RPMI7951 (cell line): ENCODE measurements at places on chromosomes 2 and 18.

- peak; percentile 80 for DNase-seq
These were observed 7.1 kb upstream of the PPP1R1C start for GRCh38 chr2:181978351-181979150.

DNA sequence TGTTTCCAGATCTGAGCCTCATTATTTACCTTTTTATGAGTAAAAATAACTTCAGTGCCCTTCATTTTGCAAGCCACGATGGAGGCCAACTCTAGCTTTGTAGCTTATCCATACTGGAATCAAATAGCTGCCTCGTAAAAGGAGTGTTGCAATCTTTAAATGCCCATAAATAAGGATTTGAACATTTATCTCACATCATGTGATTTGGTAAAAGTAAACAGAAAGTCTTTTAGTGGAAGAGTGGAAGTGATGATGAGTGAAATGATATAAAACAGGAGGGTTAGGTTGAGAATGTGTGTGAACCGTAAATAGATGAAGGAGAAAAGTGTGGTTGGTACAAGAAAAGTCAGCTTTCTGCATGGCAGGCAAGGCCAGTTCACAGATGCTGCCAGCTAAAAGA lies 348.9 kb downstream of the OSR1 start:
- no peak for DNase-seq

- DNase-seq, result peak; percentile 29
These were observed 87.2 kb upstream of the HPCAL1 start for GRCh38 chr2:10215393-10215935.

DNA sequence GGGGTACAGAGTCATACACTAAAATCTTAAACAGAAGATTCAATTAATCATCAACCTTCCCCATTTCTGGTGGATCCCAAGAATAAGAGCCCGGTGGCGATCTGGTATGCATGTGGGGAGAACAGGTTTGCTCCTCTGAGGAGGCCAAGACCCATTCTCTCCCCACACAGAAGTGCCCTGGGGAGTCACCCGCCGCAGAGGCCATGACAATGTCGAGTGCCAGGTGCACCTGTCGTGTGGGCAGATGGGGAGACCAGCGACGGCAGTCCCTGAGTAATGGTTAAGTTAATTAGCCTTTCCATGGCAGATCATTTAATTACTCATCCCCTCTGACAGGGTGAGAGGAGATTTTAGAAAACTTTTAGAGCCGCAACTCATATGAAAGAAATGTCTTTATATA lies 345.0 kb downstream of the NCKAP5 start:
- no peak for DNase-seq

DNA sequence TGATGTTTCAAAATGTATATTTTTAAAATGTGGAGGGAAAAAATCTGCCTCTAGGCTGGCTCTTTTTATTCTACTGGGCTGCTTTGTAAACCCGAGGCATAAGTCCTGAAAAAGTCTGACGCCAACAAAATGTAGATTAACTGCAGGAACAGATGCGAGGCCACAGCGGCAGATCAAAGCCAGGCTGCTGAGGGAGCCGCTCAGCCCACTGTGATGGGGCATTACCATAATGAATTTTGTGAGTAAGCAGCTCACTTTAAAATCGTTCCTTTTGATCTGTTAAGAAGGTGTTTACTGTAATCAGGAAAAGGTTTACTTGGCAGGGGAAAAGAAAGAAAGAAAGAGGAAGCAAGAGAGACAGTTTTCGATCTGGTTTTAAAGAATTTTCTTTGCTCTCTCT lies 269.0 kb downstream of the ICOS start:
- DNase-seq, result no peak

DNA sequence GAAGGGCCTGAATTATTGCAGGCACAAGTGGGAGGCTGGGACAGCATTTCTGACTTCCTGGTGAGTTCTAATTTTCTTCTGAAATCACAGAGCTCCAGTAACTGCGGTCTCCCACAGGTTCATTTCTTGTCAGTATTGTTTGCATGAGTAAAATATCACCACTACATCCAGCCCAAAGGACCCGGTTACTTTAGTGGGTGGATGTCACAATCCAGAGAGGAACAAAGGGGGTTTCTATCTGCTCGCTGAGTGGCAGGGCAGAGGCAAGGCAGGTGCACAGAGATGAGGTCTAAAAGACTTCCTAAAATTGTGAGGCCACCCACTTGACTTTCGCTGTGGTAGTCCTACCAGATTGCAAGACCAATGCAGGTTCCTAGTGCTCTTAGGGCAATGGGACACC lies 800.4 kb upstream of the ID2 start:
- DNase-seq, result no peak

DNA sequence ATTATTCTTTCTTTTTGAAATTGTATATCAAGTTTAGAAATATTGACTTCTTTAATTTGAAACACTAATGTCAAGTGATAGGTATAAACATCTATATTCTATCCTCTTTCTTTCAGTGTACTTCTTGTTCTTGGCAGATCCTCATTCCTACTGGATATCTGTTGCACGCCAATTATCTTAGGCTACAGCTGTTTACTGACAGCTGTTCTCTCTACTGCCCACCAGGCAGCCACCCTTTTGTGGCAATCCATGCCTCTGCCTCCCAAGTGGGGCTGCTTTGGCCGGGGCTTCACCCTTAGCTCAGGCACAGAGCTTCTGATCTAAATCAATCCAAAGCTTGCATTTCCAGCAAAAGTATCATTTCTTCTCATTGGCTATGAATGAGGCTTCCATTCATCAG lies 50.6 kb upstream of the ITSN2 start:
- DNase-seq, result no peak

DNA sequence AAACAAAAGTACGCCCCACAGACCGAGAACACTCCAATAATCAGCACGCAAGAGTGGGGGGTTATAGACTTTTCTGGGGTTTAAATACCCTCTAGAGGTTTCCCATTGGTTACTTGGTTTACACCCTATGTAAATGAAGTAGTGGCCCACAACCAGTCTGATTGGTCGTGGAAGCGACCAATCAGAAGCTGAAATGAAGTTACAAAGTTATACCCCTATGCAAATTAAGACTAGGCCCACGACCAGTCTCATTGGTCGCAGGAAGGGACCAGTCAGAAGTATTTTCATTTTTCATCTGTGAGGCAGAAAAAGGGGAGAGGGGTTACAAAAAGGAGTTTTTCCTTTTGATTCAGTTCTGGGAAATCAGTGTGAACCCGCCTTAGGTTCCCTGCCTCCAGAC lies 55.3 kb upstream of the YWHAQ start:
- DNase-seq, result no peak

DNA sequence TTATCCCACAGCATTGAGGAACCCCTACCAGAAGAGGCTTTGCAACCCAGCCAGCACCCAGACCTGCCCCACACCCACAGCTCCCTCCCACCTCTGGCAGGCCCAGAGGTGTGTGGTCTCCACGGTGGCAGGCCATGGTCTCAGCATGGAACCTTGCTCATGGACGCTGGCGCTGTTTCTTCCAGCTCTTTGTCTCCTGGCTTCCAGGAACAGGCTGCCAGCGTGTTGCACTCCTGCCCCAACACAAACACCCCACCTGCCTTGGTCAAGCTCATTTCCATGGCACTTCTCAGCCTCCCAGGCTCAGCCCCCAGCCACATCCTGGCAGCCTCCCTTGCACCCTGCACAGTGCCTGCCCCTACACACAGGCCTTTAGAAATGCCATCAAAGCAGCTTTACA lies 31.7 kb downstream of the EN1 start:
- no peak for DNase-seq

DNA sequence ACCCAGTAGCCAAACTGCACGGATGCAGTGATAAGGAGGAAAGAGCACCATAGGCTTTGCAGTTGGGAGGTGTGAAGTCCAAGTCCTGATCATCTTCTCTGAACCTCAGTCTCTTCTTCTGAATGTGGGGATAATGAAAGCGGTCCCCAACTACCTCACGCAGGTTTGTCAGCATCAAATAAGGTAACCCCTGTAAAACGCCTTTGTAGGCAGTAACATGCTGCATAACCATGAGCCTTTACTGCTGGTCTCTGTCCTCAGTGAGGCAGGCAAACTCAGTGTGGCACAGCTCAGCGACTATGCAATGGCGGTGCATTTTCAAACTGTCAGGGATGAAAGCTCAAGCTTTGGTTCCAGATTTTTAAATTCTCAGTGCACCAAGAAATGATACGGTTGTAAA lies 46.1 kb downstream of the DNMT3A start:
- DNase-seq, result no peak

DNA sequence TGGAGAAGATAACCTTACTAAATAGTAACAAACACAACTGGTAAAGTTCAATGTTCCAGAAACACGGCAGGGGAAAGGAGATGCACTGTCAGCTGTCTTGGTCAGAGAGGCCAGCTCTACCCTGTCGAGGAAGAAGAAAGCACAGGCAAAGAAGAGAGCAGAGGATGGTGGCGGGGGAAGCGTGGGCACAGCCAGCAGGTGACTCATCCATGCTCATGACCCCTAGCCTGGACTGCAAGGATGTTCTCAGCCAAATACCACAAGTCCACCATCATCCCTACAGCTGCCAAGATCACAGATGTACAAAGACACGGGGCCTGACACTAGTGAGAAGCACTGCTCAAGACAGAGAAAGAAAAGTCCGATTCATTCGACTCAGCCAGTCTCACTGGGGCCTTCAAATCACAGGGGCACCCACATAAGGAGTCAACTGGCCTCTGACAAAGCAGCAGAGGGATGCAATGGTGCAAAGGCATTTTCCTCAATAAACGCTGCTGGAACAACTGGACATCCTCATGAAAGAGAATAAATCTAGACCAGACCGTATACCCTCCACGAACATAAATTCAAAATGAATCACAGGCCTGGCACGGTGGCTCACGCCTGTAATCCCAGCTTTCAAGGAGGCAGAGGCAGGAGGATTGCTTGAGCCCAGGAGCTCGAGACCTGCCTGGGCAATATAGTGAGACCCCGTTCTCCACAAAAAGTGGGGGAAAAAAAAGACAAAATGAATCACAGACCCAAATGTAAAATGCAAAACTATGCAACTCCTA lies 5.6 kb downstream of the DTYMK start:
- peak; percentile 97 for DNase-seq

DNA sequence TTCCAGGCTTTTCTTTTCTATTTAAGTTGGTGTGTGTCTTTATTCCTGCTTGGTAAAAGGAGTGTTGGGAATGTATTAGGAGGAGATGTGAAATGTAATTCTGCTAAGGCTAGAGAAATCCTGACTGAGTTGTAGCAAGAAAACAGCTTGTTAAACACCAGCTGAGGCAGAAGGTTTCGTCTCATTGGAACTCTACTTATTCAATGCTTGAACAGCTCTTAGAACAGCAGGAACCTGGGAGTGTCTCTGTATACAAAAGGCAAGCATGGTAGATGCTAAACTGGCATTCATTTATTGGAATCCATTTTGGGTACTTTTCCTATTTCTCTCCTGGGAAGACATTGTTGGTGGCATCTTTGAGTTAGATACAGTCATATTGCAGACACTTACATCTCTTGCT lies 280.9 kb downstream of the HRH4 start:
- no peak for DNase-seq

DNA sequence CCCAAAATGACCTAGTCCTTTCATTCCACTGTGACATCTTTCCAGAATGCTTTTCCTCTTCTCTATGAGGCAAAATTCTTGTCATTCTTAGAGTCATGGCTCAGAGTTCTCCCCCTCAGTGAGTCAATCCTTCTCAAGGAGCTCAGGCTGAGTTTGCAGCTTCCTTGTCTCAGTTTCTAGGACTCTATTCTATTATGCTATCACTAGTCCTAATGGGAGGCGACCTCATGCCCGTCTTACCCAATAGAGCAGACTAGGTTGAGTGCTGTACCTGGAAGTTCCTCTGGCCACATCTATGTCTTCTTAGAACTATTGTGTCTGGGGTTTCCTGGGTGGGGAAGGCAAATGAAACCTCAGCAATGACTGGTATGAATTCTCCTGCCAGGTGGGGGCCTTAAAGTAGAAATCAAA lies 51.5 kb downstream of the HAUS1 start:
- DNase-seq, result peak; percentile 75

- no peak for DNase-seq
These were observed 1.7 kb upstream of the ERBB4 start for GRCh38 chr2:212540341-212540740.

- DNase-seq, result no peak
These were observed 42.2 kb downstream of the KIDINS220 start for GRCh38 chr2:8794923-8795825.

- peak; percentile 93 for DNase-seq
These were observed 19.5 kb downstream of the NFE2L2 start for GRCh38 chr2:177245010-177245422.

DNA sequence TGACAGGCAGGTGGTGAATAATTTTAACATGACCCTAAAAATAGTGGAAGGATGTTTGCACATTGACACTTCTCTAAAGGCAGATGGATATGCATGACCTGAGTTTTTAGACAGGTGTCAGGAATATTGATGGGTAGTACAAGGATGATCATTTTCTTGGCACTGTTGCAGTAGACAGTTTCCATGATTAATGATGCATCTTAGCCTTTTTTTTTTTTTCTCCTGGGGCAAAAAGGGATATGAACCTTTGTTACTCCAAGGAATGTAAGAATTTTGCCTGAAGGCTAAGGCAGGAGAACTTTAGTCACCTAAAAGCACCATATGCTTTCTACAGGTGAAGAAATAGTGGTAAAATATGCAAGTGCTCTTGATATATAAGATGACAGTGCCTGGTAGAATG lies 136.3 kb upstream of the CAVIN2 start:
- no peak for DNase-seq

- peak; percentile 47 for DNase-seq
These were observed 56.4 kb downstream of the PLB1 start for GRCh38 chr2:28552045-28552823.

- DNase-seq, result peak; percentile 97
These were observed 18.7 kb upstream of the SCYGR1 start for GRCh38 chr2:227406177-227407031.
